ENCODE measurements at places on chromosomes 3 and 15.
A peak's percentile ranks its signal among the peaks of the same experiment; 100 is the strongest.

DNA sequence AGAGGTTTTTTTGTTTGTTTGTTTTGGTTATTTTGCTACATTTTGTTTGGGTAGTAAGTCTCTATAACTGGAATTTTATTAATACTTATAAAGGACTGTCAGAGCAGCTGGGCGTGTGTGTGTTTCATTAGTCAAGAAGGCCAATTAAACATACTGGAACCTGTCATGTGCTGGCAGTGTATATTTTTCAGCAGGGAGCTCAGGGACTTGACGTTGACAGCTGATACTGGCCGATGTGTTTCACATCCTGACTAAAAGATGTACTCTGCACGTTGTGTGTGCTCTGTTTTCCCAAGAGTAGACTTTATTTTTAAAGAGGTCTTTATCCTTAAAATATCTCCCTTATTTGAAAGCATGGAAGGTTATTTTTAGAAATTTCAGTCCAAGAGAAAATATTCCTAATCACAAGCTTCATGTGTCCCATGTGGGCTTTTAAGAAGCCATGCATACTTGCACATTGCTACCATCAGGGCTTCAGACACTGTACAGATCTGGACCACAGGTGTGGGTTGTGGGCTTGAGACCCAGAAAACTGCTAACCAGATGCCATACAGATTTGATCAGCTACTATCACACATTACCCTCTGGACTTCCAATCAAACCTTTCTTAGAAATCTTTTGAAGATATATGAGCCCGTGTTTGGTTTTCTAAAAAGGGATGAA, 135.9 kb downstream of the FEZF2 start:
- no peak for DNase-seq

DNA sequence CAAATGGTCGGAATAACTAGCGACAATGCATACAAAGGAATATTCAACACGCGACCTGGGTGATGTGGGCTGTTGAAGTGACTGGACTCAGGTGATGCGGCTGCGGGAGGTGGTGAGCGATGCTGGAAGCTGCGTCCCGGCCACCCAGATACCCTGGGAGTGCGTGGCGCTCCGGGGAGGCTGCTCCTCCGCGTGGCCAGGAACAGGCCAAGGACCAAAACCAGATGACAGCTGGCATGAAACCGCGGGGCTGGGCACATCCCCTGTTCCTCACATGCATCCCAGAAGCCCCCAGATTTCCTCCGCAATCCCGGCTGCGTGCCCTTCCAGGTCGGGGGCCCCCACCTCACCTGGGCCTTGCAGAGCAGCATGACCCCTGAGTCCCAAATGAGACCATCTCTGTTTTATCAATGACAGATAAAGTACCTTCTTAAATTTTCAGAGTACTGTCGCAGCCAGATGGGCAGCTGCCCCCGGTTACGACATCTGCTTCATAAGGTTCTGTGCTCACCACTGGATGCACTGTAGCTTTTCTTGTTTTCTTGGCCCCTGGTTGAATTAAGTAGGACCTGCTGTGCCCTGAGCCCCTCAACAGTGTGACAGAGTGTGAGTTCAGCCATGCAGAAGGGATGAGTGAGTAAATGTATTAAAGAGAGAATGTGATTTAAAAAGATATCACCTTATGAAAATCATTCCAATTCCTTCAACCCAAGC, 278.2 kb downstream of the GABRG3 start:
- no peak for DNase-seq

DNA sequence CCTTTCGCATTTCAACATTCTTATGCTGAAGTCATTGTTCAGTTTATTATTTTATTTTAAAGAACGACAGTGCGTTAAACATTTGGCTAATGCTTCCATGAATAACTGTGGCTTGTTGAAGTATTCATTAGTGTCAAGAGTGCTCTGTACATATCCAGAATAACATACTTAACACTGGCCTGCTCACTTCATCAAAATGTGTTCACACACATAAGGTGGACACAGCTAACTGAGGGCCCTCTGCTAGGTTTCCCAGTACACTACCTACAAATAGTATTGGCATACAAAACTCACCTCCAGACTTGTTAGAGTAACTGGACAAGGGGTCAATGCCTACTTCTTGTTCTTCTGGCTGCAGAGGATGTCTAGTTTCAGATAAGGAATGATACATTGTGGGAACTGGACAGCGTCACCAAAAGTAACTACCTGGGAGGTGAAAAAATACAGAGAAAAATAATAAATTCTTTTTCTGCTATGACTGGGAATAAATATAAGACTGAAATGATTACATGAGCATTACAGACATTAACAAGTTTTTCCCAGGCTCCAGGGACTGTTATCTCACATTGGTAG, 234.2 kb downstream of the TBC1D5 start:
- DNase-seq, result no peak

DNA sequence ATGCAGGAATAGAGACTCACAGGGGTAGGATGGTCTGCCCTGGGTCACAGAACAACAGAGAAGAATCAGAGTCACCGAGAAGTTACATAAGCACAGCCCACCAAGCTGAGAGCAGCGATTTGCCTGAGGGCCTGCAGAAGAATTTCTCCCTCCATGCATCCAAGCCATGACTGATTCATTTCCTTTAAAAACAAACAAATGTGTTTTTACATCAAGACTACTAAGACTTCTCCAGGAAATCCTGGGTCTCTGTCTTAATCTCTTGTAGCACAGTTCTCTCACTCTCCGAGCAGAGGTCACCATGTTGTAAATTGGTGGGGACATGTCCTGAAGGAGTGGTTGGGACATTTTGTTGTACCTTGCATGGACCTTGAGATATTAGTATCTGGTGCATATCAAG, 159.8 kb downstream of the THSD4 start:
- DNase-seq, result no peak

- no peak for DNase-seq
These were observed 59.1 kb upstream of the IQSEC1 start for GRCh38 chr3:13132281-13132680.

GRCh38 chr3:42491881-42492507, 10.4 kb upstream of the VIPR1 start:
- DNase-seq, result no peak

- no peak for DNase-seq
These were observed 7.8 kb downstream of the SCG5 start for GRCh38 chr15:32649342-32649741.

- no peak for DNase-seq
These were observed 62.7 kb upstream of the NR2C2 start for GRCh38 chr3:14884665-14885064.

DNA sequence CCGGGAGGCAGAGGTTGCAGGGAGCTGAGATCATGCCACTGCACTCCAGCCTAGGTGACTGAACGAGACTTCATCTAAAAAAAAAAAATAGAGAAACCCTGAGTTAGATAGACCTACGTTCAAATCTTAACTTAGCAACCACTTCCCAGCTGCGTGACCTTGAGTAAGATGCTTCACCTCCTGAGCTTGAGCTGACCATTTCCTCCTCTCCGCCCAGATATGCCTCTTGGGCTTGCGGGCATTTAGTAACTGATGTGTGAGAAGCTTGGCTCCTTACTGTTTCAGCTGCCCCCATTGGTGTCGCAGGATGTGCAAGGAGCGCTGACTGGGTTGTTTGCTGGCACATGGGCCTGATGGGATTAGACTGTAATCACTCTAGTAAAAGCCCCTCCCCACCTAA, 26.9 kb upstream of the ATG7 start:
- no peak for DNase-seq

- DNase-seq, result peak; percentile 85
These were observed at the start of gene CEP97 for GRCh38 chr3:101724329-101725193. CEP97 (plus strand) TSS chr3:101724614; CDS start chr3:101724677, 63 bp downstream.

DNA sequence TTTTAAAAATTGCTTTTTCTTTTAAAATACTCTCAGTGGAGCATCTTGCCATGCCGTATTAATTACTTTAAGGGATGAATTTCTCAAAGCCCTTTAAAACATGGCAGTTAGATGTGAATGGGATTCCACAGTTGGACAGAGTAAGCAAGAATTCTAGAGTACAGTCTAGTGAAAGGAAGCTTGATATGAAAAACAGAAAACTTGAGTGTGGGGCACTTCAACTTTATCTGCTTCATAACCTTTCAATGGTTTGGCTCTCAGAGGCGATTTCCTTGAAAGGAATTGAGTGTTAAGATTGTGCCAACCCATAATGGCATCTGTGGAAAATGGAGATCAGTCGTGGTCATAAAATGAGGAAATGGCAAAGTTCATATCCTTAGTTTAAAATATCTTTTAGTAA, 127.7 kb upstream of the SAMMSON start:
- DNase-seq, result no peak

DNA sequence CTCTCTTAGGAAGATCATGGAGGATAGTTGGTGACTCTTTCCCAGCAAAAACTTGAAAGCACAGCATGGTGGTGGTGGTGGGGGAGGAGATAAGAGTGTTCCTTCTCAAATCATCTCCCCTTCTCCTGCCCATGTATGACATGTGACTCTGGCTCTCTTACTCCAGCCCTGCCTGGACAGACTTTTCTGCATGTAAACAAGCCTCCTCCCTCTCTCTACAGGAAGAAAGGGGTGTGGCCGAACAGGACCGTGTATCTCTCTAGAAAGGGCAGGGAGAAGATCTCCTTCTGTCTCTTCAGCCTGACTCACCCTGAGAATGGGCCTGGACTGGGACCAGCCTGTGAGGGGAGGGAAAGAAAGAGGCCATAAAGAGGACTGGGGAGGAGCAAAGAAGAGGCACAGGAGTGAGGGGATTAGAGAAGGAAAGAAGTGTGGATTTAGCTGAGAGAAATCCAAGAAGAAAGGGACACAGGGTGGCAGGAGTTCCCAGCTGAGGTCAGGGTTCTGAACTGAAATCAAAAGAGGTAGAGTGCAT, 1.5 kb downstream of the CELF6 start:
- DNase-seq, result no peak

DNA sequence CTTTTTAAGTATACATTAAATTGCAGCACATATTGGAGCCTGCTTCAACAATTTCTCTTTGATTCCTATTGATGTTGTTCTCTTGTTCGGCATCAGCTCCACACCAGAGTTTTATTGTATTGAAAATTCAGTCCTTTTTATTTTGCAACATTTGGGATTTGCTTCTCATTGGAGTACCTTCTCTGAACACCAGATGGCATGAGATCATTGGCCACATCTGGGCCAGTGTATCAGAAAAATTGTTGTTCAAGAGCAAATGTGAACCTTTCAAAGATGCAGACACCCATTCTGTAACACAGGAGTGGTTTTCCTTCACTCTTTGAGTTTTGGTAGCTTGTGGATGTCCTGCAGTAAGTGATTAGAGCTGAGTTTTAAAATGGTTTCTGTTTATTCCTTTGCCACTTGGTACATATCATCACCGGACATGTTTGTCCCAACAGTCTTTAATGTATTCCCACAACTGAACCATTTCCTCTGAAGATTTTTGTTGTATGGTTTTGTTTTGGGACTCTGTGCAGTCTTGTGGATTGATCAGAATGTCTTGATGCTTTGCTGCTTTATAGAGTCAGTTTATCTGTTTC, 96.1 kb downstream of the MCTP2 start:
- DNase-seq, result no peak

GRCh38 chr15:58383876-58384275, 47.9 kb upstream of the LIPC start:
- peak; percentile 25 for DNase-seq

GRCh38 chr3:164375995-164376394, 702.3 kb downstream of the SI start:
- DNase-seq, result no peak

DNA sequence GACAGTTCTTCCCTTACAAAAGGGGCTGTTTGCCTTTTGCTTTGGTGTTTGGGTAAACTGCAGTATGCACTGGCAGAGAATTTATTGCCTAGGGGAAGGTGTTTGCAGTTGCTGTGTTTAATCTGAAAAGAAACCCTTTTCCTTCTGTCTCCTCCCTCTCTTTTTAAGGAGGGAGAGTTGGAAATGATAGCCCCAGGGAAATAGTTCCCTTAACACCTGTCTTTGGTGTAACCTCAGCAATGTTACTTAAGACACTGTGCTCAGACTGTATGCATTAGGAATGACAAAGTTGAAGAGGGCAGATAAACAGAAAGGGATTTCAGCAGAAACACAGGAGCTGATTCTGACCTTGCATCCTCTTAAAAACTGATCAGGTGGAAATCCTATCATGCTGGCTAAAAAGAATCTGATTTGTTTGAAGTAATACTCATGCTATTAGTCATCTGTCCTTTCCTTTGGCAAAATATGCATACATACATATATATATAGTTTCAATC, 125.4 kb downstream of the TP63 start:
- no peak for DNase-seq

DNA sequence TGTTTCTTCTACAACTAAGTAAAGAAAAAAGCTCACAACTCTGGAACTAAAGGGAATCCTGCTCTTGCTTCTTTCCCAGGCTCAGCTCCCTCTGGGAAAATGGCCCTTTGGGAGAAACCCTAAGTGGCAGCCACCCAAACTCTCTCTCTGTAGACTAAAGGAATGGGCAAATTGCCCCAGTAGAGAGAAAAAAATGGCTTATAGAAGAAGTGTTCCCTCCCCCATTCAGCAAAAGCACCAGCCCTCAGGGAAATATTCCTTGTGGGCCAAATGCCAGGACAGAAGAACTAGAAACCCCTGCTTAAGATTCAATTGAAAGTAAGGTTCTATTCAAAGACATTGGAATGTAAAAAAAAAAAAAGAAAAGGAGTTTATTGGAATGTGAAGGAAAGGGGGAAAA, 603.7 kb upstream of the ALCAM start:
- DNase-seq, result no peak

- DNase-seq, result no peak
These were observed 80.8 kb downstream of the GHSR start for GRCh38 chr3:172367205-172368105.

DNA sequence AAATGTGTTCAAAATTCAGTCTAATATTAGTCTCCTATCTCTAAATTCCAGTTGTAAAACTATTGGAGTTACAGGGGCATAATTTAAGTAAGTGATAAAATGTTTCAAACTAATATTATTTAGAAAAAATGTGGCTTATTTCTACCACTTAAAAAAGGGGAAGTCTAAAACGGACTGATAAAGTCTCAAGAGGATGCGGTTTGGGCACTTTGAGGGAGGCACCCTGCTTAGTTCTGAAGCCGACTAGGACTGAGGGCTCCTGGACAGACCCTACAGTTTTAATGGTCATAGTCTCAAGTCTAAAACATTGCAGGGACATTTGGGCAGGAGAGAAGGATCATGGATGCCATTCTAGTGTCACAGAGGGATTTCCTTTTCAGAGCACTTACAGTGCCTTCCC, 566.3 kb downstream of the NR2F2 start:
- DNase-seq, result no peak

DNA sequence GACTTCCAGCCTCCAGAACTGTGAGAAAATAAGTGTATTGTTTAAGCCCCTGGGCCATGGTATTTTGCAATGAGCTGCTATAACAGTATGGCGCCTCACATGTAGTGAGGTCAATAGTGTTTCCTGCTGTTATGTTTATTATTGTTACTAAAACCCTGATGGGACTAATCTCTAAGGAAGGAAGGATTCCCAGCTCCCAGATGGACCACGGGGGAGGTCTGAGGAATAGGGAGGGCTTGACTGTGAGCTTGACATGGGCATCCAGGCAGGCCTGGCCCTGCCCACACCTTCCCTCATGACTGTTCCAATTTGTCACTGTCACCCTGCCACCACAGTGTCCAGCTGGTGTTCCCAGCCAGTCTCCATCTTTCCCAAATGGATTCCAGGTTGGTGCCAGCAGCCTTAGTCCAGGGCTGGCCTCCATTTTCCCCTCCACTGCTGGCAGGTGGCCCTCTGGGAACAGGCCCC, 14.5 kb upstream of the SLC41A3 start:
- no peak for DNase-seq

- peak; percentile 56 for DNase-seq
These were observed 79.2 kb upstream of the CCNL1 start for GRCh38 chr3:157239082-157239704.
